ENCODE measurements at places on chromosomes 1 and 21.

DNA sequence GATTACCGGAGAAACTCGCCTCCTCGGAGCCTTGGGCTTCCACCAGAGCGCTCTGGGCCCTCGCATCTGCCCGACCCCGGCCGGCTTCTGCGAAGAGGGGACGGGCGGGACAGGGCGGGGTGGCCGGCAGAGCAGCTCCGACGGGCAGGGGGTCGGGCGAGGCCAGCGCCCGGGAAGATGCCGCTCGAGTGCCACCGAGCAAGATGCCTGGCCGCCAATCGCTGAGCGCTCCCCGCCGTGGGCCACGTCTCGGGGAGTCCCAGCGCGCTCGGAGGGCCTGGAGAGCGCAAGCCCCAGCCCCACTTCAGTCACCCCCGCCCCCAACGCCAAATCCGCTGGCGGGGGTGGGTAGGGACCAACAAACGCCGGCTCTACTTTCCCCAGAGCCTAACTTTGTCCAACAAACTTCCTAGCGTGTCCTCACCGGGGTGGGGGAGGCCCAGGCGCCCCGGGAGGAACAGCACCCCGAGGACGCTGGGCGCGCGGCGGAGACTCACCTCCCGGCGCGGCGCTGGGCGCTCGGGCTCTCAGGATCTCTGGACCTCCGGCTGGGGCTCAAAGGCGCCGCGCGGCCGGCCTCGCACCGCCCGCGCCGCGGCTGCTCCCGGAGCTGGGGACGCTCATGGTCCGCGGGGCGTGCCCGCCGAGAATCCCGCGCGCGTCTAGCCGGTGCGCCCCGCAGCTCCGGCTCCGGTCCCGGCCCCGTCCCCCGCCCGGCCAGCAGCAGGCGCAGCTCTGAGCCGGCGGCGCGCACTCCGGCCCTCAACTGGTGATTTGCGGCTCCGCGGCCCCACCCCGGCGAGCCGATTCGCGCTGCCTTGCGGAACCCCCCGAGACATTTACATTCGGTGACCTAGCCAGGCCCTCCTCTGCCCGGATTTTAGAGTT, at the start of gene BCAR3:
BCAR3 (minus strand) TSS at position 737 of the 888 bp plus-strand sequence. CDS start 6,907 bp downstream, outside the sequence.
- DNase-seq = peak; percentile 82

DNA sequence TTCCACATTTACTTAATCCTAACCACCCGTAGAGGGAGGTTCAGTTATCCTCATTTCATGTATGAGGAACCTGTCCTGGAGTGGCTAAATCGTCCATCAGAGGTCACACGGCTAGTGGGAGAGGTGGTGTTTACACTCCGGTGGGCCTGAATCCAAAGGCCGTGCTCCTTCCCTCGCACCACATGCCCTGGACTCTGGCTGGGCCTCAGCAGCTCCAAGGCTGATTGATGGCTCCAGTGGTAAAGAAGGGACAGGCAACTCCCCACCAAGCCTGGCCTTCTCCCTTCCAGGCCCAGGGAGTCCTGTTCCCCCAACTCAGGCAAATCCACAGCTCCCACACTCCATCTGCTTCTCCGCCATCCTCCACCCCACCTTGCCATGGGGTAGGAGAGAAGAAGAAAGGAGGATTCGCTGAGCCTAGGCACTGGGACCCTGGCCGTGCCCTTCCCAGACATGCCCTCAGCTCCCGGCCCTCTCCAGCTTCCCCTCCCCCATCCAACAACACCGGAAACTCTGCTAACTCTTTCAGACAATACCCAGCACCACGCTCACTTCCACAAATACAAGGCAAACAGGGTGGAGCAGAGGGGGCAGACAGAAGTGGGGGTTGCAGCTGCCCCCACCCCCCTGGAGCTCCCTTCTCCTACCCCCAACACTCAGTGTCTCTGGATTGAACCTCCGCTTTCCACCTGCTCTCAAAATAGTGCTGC, 10.9 kb downstream of the ARHGEF2 start:
- DNase-seq = no peak

- DNase-seq = peak; percentile 43
Measured at GRCh38 chr1:6234502-6235295, 1.1 kb downstream of the ICMT start.

- DNase-seq = no peak
Measured at GRCh38 chr1:31786366-31787060, 22.4 kb upstream of the ADGRB2 start.

DNA sequence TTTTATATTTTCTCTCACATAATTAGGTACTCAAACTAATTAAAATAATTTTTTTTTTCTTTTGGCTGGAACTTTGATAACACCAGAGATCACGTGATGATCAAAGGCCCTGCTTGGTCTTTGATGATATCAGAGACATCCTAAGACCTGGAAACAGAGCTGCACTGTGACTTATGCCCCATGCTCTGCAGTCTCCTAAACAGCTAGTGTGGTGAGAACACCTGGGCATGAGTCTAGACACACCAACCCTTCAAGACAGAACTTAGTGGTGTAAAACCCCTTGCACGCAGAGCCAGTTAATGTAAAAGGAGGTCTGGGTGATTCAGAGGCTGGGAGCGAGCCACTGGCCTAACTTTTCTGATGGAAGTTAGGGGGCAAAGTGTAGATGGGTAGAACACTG, 70.3 kb downstream of the OMA1 start:
- no peak for DNase-seq

Data from iris pigment epithelial cell (primary cell).